ENCODE measurements at places on chromosomes 5 and 9.
A peak's percentile ranks its signal among the peaks of the same experiment; 100 is the strongest.

DNA sequence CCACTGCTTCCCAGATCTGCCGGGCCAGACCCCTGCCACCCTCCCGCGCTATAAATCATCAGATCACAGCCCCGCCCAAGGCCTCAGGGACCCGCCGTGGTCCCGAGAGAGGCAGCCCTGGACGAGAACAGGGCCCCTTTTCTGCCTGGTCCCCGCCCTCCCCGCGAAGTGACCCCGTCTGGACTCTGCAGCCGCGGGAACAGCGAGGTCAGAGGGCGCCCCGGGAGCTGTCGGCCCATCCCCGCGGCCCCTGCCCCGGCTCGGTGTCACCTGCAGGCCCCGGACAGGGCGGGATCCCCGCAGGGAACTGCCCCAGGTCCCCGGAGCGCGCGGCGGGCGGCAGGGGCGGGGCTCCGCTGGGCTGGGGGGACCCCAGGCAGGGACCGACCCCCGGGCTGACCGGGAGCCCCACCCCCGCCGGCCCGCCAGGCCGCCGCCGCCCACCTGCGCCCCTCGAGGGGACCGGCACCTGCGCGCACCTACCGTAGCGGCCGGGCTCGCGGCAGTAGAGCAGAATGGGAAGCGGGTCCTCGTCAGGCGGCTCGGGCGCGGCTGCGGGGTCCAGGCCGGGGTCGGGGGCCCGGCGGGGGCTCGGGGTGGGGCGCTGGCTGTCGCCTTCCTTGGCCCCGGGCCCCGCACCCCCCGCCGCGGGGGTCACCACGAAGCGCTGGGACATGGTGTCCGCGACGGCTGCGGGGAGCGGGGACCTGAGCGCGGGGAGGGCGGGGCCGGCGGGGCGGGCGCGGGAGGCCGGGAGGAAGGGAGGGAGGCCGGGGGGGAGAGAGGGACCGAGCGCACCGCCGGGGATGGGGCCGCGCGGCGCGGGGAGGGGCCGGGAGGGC, 43.5 kb upstream of the SLC12A7 start:
- no peak for DNase-seq

GRCh38 chr5:64625678-64626077, 64.6 kb upstream of the SHISAL2B start:
- DNase-seq = no peak

DNA sequence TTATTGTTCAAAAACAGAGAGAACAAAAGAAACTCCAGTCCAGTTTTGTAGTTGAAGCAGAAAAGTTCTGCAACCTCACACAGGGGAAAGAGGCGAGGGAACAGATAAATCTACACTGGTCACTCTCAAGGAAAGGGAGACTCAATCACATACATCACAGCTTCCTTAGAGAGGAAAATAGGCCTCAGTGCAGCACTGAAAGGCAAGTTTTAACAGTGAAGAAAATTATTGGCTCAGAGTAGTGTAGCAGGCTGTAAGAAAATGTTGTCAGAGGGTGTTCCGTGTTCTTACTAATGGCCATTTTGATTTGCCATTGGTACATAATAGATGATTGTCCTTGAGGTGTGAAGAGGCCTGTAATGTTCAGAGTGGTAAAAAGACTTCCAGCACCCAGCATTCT, 530.0 kb upstream of the CDH6 start:
- DNase-seq = no peak

GRCh38 chr5:124538931-124539330, 207.5 kb downstream of the ZNF608 start:
- no peak for DNase-seq

DNA sequence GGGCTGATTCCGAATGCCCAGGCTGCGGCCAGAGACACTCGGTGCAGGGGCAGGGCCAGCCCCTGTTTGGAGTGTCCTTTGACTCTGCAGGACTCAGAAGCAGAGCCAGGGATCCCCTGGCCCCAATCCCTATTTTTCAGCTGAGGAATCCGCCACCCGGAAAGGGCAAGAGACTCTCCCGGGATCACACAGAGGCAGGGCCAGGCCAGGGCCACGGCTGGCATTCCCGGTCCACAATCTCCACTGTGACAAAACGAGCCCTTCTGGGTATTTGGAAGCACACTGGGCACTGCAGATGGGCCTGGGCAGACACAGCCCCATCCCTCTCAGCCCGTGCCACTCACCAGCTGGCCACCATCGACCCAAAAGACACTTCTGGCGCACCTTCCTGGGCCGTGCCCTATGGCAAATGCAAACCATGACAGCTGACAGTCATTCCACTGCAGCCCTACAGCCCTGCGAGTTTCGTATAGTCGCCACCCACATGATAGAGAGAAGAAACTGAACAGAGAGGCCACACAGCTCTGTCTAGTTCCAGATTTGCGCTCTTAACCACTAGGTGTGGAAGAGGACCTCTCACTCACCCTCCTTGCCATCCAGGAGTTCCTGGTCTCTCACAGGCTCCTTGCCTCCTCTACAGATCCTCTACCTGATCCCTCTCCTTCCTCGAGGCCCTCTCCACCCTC, 13.3 kb downstream of the NR5A1 start:
- no peak for DNase-seq

GRCh38 chr9:72394066-72394465, 29.1 kb upstream of the ZFAND5 start:
- no peak for DNase-seq

GRCh38 chr5:136033848-136034247, 5.1 kb downstream of the TGFBI start:
- no peak for DNase-seq

DNA sequence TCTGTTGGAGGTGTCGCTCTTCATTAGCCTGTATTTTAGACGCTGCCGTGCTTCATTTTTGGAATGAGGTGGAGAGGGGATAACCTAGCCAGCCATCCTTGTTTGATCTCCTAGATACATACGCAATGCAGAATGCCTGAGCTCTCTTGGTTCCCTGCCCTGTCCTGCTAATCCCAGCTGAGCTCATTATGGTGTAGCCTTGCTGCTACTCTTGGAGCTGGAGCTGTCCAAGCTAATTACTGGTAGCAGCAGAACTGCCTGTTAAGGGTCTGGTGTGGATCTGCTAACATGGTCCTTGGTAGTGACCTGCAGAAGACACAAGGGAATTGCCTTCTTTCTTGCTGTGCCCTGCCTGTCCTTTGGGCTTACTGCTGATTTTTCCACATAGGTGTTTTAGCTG, 207.9 kb downstream of the CNTLN start:
- no peak for DNase-seq

DNA sequence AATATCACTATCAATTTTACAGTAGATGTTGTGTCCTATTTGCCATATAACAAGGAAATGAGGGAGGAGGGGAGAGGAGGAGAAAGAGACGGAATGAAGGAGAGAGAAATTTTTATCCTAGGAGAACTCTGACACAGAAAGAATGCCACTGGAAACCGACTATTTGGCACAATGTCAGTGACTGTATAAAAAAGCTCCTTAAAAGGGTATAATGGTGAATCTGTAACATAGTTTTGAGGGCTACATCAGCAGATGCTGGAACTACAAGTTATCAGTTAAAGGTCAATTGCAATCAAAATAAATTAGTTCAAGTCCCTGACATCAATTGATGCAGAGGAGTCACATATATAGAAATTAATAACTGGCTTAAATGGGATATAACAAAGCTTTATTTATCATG, 5.7 kb downstream of the EDIL3 start:
- DNase-seq = no peak

- DNase-seq = no peak
These were observed 299.7 kb downstream of the NPR3 start for GRCh38 chr5:33010846-33011245.

- no peak for DNase-seq
These were observed 127.4 kb downstream of the GAPVD1 start for GRCh38 chr9:125388978-125389377.

GRCh38 chr5:6142353-6142752, 236.0 kb downstream of the MED10 start:
- no peak for DNase-seq

GRCh38 chr5:157447201-157447637, 12.8 kb upstream of the NIPAL4 start:
- no peak for DNase-seq

DNA sequence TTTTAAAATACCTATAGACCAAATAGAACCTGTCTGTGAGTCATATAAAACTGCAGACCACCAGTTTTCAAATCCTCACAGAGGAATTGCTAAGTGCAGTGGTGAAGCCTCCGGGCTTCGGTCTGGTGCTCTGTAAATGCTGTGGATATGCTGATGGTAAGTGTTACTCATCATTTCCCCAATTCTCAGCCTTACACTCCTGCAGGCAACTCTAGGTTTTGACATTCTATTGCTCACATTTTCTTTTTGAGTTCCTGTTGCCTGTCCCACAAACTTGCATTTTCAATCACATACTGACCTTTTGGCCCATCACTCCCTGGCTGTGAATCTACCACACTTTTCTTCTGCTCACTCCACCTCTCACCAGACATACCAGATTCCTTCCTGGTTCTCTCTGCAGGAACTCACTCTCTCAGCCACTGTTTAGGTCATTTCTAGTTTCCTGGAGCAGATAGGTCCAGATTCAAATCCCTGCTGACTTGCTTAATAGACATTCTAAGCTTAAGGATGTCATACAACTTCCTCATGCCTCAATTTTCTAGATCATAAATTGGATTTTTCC, 192.9 kb downstream of the RAB3C start:
- DNase-seq = no peak

DNA sequence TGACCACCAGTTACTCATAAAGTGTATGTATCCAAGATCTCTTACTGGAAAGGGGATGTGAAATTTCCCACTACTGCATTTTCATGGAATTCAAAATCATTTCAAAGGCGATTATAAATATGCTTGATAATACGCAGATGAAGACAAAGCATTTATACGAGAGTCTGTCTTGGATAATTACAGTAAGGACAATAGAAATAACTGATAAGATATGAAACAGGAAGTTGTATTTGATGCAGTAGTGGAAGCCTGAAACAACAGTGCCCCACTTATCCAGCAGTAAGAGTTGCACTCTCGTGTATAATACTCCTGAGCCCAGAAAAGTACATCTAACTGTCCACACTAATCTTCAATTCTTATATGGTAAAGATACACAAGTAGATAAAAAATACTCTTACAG, 188.7 kb upstream of the POU5F2 start:
- DNase-seq = no peak

DNA sequence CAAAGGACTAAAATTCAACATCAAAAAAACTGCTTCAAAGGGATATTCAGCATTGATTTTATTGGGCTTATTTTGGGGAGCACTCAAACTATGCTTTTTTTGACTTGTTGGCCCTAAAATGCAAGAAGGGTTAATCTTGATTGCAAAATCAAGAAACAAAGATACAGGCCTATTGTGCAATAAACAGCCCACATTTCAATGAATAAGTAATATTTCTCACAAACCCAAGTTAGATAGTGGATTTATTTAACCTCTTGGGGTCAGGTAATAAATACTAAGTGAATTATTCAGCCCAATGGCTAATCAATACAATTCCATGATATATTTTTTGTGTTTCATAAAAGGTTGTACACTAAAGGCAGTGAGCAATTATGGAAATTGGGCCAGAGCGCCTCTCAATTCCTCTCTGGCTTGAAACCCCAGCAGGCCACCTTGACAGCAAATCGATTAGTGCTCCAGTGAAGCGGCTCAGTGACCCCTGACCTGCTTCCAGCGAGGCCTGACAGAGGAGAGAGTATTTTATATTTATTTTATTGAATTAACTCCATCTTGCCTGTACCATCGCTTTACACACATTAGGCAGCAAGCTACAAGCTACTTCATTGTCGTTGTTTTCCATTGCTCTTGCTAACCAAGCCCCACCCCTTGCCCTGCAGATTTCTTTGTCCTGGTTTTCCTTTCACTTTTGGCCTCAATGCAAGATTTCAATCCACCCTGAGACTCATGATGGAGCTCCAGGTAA, 65.5 kb downstream of the EBF1 start:
- no peak for DNase-seq

- peak; percentile 28 for DNase-seq
These were observed 15.1 kb upstream of the LPCAT1 start for GRCh38 chr5:1538741-1539392.

DNA sequence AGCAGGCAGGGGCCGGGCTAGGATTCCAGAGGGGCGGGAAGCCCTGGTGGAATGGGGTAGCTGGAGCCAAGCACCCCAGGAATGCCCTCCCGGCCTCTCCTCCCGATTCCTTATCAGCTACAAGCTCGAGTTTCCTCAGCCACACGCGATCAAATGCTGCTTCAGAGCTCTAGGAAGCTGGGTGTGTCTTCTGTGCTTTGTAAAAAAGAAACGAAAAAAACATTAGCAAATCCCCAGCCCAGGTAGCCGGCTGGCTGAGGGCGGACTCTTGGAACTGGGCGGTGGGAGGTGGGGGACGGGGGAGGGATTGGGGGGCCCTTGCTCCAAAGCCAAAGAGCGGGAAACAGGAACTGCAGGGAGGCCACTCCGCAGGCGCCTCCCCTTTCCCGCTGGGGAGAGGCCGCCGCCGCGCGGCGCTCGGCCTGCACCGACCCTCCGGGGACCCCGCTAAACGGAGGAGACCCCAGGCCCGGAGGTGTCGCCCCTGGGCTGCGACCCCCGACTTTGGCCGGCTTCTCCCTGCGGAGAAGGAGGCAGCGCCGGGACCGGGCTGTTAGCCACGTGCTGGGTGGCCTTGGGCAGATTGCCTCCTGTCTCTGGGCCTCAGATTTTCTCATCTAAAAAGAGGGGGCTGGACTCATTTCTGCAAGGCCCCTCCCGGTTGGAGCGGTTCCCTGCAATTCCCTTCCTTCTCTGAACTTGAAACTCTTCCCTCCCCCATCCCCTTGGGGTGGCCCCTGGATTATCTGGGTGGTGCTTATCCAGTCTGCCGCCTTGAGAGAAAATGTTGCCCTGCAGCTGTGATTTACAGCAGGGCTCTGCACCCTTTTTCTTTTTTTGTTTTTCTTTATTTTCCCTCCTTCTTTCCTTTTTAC, 40.9 kb upstream of the FABP6 start:
- DNase-seq = no peak

DNA sequence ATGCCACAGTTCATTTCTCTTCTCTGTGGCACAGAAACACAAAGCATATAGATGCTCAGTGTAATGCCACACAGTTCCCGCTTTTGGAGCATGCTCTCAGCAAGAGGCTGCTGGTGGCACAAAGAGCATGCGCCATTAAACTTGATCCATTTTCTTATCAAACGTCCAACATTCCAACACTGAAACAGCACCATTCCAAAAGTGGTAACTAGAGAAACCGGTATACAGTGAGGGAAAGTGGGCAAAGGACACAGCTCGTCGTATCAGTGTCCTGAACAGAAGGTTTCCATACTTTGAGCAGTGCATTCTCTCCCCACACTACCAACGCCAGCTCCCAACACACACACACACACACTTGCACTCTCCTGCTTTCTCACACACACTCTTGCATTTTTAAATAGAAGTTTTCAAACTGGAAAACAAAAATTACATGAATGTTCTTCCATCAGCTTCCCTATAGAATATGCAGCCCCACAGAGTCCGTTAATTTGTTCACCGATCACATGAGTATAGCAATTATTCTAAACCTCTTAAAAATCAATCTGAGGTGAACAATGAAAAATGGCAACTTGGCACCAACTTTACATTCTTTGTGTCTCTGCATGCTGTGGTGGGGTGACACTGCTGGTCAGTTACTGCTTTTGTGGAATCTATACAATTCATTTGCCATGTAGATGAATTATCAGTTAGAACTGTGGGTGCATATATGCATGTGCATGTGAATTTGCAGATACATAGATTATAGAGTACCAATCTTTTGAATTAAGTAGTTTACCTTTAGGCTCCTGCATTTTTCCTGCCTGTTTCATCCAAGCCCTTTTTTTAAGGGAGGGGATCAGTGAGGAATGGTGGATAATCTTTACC, 5.7 kb downstream of the NFIB start:
- DNase-seq = no peak

- no peak for DNase-seq
These were observed 25.3 kb upstream of the PPP1R2B start for GRCh38 chr5:156824800-156825199.
